Lung (tissue), 17 donors: ENCODE measurements at places on chromosomes 11 and 22. TPM values are rescaled to one million over a fixed set of nuclear protein-coding genes. Genes with fewer than 3 reads are reported as not detected.

DNA sequence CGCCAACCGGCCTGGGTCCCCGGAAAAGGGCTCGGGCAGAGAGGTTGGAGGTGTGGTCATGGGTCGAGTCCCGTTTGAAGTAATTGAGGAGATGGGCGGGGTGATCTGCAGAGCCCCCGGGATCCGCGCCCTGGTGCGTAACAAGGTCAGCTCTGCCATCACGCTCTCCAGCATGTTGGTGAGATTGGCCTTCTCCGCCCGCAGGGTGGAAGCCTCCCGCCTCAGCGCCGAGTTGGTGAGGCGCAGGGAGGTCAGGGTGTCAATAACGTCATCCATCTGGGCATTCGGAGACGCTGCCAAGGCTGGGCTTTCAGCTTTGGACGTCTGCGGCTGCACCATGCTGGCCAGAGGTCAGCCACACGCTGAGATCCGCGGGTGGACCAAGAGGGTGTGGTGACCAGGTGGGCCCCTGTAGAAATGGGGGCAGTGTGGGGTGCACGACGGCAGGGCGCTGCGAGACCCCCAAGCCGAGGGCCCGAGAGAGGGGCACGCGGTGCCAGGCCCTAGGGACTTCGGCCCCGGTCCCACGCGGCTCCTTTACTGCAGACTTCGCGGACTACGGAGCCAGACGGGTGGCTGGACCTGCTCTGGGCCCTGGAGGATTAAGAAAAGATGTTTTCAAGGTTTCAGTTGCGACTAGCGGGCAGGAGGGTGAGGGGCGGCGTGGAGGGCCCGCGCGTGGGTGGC lies 672 bp downstream of the RTL6 start:
- peak; percentile 57 for DNase-seq

DNA sequence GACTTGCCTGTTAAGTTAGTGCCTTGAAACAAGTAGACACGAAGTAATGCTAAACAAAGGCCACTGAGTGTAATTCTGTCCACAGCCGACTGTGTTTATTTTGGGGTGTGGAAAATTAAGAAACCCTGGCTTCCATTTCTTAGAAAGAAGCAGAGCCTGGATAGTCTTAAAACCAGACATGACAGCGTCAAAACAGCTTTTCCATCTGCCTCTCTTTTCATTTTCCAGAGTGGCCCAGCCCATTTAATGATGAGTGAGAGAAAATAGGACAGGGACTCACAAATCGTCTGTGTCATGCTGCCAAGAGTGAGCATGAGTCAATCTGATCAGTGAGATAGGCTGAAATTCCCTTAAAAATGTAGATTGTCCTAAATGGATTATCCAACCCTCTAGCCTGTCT lies 485.9 kb downstream of the JRKL start:
- DNase-seq: peak; percentile 53

ANKRD42 gene
- 17.0 TPM for total RNA-seq

GRCh38 chr11:119974467-119974866 lies 163.4 kb downstream of the TRIM29 start:
- DNase-seq: no peak

SNX32 gene
- total RNA-seq: 0.77 TPM

EIF3D gene
- 221 TPM for total RNA-seq

GRCh38 chr11:117768506-117768905 lies 28.5 kb downstream of the DSCAML1 start:
- no peak for DNase-seq

DNA sequence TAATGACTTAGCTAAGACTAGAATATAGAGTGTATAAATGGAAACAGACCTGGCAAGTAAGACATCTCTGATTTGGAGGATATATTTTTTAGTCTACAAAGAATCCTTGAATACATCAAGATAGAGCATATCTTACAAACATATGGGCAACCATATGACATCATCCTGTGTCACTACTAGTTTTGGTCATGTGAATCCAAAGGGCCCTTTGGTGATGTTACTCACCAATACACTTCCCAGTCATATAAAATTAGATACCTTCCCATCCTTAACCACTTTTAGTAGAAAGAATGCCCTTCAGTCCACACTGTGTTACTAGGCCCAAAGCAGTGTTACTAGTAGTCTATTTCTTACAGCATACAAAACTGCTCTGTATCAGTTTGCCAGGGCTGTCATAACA lies 31.6 kb downstream of the GRIA4 start:
- no peak for DNase-seq

DNA sequence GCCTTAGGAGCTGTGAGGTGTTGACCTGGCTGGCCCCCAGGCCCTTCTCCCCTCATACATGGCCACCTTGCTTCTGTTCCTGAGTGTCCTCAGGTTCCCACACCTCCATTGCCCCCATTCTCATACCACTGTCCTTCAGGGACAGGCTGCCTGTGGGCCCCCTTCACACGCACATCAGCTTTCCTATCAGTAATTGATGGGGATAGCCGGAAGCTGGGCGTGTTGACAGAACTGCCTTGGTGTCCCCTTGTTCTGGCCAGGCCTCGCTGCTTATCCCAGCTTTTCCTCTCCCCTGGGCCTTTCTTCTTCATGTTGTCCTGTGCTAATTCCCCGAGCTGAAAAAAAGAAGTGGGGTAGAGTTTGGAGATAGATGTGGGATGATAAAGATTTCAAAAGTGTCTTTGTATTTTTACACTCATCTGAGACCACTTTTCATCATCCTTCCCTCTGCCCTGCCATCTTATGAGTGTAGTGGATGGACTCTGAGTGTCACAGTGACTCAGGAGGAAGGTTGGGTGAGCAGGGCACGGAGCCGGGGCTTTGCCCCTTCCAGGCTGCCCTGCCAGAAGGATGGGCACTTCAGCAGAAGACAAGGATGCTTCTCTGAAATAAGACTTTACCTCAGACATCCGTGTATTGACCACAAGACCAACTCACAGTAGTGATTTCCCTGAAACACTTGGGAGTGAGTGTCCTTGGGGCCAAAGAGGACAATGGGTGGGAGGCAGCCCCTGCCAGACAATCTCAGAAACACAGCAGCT lies 42.8 kb downstream of the MED15 start:
- DNase-seq: no peak

DNA sequence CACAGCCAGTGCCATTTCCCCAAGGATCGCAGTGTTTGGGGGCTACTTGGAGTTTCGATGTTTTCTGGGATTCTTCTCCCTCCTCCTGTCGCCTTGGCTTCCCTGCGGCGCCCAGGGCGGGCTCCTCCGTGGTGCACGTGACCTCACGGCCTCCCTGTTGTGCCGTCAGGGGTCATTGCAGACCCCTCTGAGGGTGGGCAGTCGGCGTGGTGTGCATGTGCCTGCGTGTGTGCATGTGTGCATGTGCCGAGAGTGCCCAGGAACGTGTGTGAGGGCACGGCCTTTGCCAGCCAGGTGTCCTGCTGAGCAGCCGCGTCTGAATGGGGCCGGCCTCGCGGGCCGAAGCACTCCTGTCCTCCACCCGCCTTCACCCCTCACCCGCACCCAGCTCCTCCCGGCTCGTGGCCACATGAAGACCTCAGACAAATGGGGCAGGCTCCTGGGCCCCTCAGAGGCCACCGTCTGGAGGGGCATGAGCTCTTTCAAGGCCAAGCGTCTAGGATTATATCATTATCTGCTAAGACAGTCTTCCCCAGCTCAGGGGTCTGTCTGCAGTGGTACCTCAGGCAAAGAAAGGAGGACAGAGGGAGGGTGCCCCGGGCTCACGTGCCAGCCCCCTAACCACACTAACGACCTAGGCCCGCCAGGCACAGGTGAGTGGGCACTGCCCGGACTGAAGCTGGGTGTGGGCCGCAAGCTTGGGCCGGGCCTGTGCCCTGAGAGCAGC lies 9.4 kb upstream of the MRPL23 start:
- no peak for DNase-seq

GRCh38 chr11:93945596-93945995 lies 75.6 kb upstream of the HEPHL1 start:
- no peak for DNase-seq

DNA sequence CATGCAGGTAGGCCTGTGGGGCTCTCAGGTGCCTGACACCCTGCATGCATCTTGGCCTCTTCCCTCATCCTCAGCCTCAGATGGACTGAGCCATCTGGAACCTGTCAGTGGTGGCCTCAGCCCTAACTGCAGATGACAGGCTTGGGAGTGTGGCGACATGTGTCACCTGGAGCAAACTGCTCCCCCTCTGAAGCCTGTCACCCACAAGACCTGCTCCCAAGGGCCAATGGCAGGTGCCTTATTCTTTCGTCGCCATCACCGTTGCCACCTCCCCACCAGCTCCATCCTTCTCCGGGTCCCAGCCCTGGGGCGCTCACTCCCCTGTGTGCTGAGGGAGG lies 3.6 kb upstream of the SEPTIN5 start:
- no peak for DNase-seq

GRCh38 chr22:40469181-40469580 lies 98.8 kb downstream of the SGSM3 start:
- peak; percentile 23 for DNase-seq

DNA sequence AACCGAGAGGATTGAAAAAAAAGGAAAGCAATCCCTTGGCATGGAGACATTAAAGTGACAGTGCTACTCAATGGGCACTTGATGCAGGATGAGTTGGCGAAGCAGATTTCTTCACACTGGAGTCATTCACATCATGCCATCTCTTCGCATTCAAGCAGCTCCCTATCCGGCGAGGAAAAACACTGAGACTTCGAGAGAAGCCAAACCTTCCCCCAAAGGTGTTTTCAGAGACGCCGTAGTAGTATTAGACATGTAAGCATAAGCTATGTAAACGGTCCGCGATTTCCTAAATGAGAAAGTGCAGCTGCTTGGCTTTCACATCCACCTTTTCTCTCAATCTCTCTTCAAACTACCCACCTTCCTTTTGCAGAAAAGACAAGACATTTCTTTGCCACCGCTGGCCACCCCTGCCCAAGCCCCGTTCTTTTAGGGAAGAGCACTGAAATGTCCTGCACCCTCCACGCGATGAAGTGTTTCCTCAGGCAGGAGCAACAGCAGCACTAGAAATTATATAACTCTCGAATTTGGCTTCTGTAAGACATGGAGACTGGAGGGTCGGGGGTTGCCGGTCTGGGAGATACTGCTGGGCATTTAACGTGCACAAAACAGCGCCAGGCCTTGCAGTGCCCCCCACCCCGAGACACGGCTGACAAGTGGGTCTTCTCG lies at the start of gene DLG2:
TSS of gene DLG2 (minus strand) at position 13 of the 666 bp plus-strand sequence.
- peak; percentile 74 for DNase-seq

DNA sequence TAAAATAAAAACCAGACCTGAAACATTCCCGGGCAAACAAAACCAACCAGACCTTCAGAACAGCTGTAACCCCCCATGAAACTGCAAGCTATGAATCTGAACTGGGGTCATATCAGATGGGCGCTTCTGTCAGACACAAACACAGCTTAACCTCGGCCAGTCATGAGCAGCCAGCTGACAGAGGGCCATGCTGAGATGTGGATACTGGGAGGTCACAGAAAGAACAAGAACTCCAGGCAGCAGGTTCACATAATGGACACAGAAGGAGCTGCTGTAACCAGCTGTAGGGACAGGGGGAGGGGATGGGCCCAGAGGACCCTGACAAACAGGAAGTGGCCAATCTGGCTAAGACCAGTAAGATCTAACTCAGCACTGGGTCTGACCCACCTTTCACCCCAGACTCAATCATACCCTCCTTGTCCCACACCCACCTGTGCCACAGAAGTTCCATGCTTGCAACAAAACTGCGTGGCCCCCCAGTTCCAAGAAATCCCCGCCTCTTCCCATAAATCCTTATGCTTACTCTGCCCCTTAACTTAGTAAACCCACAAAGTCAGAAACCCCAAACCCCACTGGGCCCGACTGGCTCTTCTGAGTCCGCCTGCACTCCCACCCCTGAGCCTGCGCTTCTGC lies 4.0 kb downstream of the APOL4 start:
- peak; percentile 58 for DNase-seq

GRCh38 chr22:42198226-42198625 lies 67.6 kb upstream of the CYP2D6 start:
- DNase-seq: no peak

- DNase-seq: no peak
These were observed 62.3 kb downstream of the GAB2 start for GRCh38 chr11:78355309-78355705.

DNA sequence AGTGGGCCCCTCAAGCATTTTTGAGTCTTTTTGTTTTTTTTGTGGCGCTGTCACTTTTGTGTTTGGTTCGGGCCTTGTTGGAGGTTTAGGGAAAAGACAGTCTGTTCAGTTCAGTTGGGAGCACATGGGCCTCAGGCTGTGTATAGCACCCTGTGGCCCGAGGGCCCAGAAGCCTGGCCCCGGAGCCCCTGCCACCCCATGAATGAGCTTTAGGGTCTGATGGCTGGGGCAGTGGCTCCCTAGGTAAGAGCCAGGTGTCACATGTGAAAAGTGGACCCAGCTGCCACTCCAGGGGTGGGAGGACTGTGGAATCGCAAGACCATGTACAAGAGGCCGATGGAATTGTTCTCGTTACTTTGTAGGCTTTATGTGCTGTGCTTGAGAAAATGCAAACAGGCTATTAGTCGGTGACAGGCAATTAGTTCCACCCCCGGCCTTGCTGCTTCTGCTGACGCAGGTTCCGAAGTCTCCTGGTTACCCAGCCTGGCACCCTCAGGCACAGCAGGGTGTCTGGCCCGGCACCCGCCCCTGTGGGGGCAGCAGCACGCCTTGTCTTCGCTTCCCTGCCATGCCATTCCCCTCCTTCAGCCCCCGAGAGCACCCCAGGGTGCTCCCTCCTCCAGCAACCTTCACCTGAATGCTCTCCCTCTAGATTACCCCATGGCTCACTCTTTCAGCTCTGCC lies 38.2 kb upstream of the PARVG start:
- DNase-seq: no peak

MMP12 gene
- total RNA-seq: 0.34 TPM

GRCh38 chr11:123427405-123427804 lies 2.7 kb upstream of the GRAMD1B start:
- DNase-seq: no peak

PAMR1 gene
- total RNA-seq: 1.8 TPM

DNA sequence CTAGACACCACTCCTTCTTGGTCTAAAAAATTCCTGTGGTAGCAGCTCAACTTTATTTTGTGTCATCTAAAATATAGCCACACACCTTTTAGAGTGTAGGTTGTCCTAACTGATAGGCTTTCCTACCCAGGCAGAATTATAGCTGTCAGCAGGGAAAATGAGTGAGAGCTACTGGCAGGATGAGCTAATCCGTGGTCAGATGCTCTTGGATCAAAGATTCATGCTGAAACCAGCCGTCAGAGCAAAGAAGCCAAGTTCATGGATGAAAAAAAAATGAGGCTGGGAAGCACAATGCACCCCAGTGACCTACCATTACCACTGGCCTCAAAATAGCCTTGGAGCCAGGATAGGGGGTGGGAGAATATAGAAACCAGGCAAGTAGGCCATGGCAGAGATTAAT lies 113.1 kb upstream of the BLID start:
- DNase-seq: peak; percentile 46
